CD4-positive, alpha-beta T cell treated with Interleukin-4 for 1 hour (primary cell): ENCODE measurements at places on chromosomes 2 and 18.
A peak's percentile ranks its signal among the peaks of the same experiment; 100 is the strongest.

- no peak for DNase-seq
Observed at GRCh38 chr2:3040496-3041140, 337.0 kb downstream of the EIPR1 start.

- DNase-seq, result no peak
Observed at GRCh38 chr2:25419678-25420242, 78.0 kb upstream of the DNMT3A start.

DNA sequence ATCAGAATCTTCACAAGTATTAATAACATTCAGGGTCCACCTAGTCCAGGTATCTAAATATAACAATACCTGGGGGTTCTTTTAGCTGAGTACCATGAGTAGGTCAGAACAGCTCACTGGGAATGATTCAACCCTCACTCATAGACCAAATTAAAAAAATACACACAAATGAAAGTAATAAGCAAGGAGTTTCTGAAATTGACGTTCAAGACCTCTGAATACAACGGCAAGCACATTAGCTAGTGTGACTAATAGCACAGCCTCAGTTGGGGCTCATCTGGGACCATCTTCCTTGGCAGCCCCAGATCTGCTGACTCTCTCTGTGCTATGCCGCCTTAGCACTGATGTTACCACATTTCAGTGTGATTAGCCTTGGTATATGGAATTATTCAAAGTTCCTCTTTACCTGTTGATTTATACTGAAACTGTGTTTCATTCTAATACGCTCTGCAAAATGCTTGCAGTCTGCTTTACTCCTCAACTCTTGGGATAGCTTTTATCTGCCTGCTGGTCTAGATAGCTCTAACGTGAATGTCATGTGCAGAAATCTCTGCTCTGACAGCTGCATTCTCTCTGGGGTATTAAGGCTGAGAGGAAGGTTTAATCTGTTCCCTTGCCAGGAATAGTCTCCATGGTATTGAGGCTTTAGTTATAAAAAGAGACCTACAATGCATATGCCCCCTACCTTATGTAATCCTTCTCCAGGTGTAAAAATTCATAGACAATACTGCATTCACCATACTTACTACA, 153.3 kb downstream of the METTL4 start:
- no peak for DNase-seq

GRCh38 chr2:95043300-95044093, 18.0 kb downstream of the MAL start:
- DNase-seq, result no peak

DNA sequence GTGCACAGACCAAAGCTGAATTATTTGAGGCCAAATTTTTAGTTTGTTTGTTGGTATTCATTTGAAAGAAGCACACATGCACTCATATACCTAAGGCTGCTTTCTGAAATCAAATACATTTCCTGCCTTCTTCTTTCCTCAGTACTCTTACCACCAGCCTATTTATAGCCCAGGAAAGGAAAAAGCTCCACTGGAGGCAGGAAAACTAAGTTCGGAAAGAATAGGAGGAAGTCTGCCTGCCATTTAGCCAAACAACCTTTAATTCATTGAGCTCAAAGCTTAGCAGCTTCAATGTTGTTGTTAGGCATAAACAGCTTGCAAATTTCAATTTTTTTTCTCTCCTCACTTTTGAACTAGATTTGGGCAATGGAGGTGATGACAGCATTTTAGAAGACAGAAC, 40.4 kb upstream of the RASGRP3 start:
- no peak for DNase-seq

- DNase-seq, result no peak
Observed at GRCh38 chr2:9558948-9559381, 3.3 kb upstream of the ADAM17 start.

DNA sequence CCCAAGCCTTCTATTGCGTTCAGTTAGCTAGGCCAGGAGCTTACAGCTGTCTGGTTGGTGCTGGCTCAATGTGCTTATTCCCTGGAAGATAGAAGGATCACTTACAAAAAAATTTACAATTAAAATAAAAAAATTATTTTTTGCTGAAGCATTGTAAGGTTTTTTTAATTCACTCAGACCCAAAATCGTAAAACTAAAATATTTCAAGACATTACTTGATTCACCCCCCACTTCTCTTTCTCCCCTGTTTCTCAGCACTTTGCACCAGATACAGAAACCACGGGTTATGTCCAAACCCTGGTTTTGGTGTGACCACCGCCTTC, 911 bp upstream of the PTPRM start:
- DNase-seq, result no peak

DNA sequence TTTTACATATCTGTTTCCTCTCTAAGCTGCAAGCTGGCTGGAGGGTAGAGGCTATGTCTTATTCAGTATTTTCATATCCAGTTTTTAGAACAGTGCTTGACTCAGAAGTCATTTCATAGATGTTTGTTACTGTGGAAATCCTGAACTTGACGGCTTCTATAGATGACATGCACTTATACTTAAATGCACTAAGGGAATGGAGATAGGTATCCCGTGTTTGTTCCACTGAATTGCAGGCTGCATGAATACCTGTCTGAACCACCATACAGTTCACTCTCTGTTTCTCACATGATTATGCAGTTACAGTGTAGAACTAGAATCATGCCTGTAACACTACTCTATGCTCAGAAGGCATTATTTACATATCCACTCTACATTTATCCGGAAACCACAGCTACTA, 417.1 kb downstream of the MTX2 start:
- DNase-seq, result no peak

DNA sequence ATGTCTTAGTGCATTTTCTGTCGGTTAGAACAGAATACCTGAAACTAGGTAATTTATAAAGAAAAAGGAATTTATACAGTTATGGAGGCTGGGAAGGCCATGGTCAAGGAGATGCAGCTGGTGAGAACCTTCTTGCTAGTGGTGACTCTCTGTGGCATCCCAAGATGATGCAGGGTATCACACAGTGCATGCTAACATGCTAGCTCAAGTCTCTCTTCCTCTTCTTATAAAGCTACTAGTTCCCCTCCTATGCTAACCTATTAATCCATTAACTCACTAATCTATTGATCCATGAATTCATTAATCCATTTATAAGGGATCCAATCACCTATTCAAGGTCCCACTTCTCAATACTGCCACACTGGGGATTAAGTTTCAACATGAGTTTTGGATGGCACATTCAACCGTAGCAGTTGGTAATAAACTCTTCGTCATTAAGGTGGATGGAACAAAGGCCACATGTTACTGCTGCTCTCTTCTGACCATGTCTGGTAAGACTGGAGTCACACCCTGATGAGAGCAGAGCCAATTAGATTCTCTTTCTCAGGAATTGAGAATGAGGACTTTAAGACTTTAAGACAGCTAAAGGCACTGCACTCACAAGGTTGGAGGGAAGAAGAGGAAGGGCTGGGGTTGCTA, 211.6 kb upstream of the SMAD7 start:
- DNase-seq, result no peak

DNA sequence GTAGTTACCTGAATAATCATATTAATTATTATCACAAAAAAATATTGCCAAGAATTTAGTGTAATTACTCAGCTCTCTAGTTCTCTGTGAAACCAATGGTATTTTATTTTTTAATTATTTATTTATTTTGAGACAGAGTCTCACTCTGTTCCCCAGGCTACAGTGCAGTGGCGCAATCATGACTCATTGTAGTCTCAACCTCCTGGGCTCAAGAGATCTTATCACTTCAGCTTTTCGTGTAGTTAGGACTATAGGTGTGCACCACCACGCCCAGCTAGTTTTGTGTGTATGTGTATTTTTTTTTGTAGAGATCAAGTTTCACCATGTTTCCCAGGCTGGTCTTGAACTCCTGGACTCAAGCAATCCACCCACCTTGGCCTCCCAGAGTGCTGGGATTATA, 440.4 kb upstream of the CDH20 start:
- DNase-seq, result no peak

- DNase-seq, result no peak
Observed at GRCh38 chr18:23038712-23039111, 96.6 kb upstream of the CABLES1 start.

- no peak for DNase-seq
Observed at GRCh38 chr2:109243526-109244303, 114.7 kb downstream of the SH3RF3 start.

DNA sequence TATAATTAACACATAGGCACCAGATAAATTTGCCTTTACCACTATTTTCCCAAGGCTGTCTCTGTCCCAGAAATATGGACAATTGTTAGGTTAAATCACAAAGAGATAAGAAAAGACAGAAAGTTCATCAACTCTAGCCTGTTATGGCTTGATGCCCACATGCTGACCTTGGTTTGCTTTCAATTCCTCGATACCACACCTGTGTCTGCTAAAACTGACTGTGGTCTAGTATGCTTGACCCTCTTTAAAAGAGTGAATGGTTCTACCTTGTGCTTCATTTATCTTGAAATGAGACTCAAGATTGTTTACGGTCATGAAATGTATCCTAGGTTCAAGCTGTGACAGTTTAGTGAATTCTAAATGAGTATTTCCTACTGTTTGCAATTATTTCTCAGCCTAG, 909.0 kb upstream of the LRRTM1 start:
- DNase-seq, result no peak

DNA sequence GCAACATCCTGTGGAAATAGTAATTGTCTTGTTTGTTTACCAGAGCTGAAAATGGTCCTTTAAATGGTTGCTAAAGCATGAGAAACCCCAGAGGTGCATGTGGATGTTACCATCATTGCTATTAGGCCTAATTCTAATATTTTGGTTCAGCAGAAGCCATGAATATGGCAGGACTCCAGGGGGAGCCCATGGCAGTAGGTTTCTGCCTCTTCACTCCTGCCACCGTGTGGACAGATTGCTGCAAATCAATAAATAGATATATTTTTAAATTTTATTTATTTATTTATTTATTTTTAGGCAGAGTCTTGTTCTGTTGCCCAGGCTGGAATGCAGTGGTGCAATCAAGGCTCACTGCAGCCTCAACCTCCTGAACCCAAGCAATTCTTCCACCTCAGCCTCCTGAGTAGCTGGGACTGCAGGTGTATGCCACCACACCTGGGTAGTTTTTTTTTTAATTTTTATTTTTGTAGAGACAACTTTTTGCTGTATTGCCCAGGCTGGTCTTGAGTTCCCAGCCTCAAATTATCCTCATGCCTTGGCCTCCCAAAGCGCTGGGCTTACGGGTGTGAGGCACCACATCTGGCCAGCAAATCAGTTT, 54.9 kb upstream of the CAPN13 start:
- peak; percentile 51 for DNase-seq

GRCh38 chr18:75124551-75124950, 84.4 kb downstream of the PTGR3 start:
- DNase-seq, result no peak

- no peak for DNase-seq
Observed at GRCh38 chr18:41073372-41073954, 881.6 kb upstream of the PIK3C3 start.

DNA sequence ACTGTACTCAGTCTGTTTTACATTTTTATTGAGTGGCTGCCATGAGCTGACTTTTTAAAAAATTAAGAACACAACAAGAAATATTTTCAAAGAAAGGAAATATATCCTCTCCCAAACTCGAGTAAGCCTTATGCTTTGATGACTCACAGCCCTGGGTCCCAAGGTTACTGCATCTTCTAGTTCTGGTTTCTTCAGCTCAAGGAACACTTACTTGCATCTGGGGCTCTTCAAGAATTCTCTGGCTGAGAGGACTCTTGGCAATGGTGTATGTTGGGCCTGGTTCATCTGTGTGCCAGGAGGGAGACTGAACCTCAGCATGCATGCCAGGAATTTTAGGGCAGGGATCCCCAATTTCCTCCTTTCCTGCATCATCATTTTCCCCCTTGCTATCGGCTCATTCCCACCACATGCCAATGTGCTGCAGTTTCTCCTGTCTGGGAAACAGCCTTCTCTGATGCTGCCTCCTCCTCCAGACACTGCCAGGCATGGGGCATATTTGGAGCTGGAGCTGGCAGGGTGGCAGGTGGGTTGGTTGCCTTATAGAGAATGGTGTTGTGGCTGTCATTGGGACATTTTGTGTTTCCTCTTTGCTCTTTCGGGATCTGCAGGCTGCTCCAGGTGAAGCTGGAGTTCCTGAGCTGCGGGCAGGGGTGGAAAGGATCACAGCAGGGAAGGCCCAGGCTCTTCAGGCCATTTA, 192.2 kb upstream of the HS6ST1 start:
- DNase-seq, result no peak

DNA sequence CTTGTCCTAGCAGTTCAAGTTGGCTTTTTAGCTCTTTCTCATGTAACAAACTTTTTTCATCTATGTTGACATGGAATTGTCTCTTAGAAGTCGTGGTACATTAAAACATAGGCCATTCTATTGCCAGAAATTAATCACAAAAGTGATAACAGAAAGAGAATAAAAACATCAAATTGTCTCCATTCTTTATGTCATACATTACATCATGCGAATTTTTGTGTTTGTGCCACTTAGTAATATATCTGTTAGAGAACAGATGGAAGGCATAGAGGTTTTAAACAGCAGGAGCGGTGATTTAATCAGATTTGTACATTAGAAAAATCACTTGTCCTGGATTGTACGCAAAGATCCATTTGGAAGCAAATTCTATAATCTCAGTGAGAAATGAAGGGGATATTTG, 136.5 kb upstream of the CDH20 start:
- DNase-seq, result no peak

DNA sequence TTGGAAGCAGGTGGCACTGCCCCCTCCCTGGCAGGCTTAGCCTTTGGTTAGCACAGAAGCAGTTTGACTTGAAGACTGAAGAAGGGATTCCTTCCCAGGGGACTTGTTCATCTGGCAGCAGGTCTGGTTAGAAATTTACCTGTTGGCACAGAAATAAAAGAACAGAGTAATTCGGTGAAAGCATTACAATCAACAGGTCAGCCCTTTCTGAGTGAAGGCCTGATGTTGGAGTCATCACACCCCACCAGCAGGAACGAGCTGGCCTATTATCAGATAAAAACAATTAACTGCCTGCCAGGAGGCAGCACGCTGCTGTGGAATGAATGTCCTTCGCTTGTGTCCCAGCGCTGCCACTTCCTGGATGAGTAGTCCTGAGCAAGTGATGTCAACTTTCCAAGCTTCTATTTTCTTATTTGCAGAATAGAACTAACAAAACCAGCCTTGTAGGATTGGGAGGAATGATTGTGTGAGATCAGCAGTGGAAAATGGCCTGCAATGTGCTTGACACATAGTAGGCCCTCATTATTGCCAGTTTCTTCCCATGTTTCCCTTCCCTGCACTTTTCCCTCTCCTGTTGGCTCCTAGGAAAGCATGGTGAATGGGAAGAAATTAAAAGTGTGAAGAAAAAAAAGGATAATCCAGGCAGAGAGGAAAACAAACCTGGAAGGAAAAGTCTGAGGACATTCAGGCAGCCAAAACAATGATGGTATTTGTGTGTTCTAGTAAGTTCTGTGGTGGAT, 29.0 kb downstream of the LGALSL start:
- no peak for DNase-seq

DNA sequence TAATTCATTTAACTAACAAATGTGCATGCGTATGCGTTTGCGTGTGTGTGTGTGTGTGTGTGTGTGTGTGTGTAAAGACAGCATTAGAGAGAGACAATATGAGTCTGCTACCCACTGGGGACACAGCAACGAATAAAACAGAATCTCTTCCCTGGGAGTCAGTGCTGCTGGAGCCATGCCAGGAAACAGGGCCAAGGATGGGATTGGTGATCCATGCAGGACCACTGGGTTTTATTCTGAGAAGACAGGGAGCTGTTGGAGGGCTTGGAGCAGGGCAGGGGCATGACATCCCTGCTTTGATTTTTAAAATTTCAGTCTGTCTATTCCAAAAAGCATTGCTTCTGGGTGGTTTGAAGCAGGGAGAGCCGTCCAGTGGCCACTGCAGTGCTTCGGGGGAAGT, 62.9 kb downstream of the PDCL3 start:
- no peak for DNase-seq

- DNase-seq, result no peak
Observed at GRCh38 chr2:73282924-73283544, 1.2 kb downstream of the FBXO41 start.
